ENCODE measurements at places on chromosomes 1 and 21.

GRCh38 chr1:96039910-96040309 lies 681.7 kb upstream of the PTBP2 start:
- DNase-seq = no peak

- DNase-seq = no peak
These were observed 121.1 kb downstream of the FOXD2 start for GRCh38 chr1:47558601-47559593.

DNA sequence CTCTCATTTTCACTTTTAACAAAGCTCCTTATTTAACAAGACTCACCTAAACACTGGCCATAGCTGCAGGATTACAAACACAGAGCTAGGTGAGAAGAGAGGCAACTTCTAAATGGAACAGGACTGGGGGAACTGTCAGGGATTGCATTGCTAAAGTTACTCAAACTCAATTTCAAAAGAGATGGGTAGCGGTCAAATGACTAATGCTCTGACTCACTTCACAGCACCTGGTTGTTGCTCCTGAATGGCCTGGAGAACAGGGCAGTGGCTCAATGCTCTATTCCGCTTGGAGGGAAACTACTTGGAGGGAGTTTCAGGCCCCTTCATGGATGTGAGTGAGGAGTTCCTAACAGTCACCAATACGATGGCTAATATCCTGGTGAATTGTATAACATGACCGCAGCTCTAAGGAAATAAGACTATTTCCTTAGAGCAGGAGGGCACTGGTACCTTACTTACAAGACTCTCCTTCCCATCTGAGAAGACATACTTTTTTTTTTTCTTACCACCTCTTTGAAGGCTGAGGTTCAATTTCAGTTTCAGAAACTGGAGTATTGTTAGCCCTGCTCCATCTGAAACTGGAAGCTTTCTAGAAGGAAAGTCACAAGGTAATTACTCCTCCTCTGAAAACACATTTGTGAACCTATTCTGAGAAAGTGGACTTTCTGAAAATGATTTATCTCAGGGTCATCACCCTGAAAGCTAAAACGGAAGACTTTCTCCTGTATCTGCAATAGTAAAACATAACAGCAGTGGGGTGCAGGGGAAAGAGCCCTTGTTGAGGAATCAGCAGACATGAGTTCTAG lies 9.5 kb downstream of the DPT start:
- DNase-seq = no peak

- DNase-seq = peak; percentile 20
These were observed 27.7 kb upstream of the PTGFRN start for GRCh38 chr1:116881879-116882520.

DNA sequence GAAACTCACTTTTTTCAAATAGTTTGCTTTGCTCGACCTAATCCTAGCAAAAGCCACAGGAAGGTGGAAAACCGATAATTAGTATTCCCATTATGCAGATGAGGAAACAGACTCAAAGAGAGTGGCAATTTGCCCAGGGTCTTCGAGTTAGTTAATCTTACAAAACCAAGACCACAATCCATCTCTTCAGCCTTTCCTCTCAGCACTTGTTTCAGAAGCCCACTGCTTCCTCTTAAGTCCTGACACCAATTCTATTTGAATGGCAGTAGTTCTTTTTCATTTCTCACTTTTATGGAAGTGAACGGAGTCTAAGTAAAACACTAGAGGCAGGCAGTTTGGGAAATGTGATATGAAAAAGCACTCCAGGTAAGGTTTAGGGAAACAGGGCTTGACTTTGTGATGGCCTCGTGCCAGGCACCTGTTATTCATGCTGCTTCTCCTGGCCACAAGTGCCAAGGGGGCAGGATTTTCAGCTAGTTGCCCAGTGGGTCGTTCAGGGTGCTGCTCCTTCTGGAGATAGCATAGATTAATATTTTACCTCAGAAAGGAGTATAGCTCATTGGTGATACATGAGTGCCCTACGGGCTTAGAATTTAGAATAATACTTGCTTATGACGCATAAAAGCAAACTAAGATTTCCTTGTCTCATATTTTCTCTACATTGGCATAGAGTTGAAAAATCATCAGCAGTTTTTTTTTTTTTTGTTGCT lies 76.6 kb upstream of the NRIP1 start:
- no peak for DNase-seq

DNA sequence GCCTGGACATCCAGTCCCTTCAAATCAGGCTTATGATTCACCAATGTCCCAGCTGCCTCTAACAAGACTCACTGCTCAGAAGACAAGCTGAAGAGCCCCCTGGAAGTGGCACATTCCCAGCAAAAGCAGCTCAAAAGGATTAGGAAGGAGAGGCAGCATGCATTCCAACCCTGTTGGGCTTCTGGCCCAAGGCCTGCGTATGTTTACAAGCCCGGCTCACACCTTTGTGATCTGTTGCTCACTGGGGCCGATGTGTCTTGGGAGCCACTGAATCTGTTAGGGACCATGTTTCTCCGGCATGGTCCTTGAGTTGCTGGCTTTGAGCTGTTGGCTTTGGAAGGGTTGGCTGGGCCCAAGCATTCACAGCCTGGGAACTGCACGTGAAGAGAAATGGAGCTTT lies 81.2 kb upstream of the C1orf174 start:
- DNase-seq = no peak

DNA sequence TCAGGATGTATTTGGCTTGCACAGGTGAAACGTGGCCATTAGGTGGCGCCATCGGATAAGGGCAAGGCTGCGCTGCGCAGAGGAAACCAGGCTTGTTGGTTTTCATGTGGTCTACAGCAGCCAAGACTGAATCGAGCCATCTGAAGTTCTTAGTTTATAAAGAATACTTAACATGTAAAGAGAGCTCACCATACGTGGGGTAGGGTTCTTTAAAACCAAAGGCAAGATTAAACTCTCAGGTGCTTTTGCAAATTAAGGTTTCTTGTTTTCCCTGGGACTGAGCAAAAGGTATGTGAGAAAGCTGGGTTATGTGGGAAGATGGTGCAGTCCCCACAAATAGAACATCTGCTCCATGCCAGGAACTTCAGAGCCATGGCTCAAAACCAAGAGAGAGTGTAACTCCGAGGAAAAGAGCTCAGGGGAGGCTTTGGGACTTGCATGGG lies 9.3 kb downstream of the MASP2 start:
- DNase-seq = peak; percentile 83

Data from stimulated activated CD8-positive, alpha-beta memory T cell treated with anti-CD3 and anti-CD28 coated beads, Interleukin-2, amount 100 ng/mL, for 48 hours (primary cell).